ENCODE measurements at places on chromosomes 12 and 14.

DNA sequence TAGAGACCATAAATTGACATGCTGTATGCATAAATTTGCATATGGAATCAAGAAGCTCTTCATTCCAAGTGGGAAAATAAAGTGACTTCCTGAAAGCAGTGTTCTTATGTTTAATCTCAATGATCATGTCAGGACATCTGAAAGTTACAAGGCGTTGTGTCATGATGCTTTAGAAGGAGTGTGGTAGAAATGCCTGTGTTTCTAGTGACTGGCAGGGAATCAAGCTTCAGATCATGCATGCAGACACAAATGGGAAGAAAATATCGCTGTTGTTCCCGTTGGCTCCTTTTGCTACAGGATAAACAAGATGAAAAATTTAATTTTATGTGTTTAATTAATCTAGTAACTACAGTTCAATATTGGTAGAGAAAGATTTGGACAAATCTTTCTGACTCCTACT is 298.1 kb upstream of the SYT1 start:
- no peak for DNase-seq

- DNase-seq: no peak
Observed at GRCh38 chr12:6753772-6754356, 923 bp upstream of the MLF2 start.

GRCh38 chr12:49358483-49359141 is 8.7 kb upstream of the SPATS2 start:
- DNase-seq: no peak

DNA sequence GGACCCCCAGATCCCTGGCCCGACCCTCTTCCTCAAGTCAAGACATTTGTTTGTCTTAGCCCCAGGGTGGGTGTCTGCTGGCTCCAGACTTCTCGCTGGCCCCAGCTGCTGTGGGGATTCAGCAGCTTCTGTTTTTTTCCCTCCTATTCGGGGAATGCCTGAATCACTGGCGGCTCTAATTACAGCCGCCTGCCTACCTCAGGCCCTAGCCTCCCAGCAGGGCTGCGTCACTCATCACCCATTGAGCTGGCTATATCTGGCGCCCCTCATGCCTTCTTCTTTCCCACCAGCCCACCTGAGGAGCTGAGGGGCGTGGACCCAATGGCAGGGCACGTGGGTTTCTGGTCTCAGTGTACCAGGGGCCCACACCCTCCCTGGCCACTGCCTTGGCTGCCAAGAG is 10.1 kb downstream of the KRT80 start:
- no peak for DNase-seq

DNA sequence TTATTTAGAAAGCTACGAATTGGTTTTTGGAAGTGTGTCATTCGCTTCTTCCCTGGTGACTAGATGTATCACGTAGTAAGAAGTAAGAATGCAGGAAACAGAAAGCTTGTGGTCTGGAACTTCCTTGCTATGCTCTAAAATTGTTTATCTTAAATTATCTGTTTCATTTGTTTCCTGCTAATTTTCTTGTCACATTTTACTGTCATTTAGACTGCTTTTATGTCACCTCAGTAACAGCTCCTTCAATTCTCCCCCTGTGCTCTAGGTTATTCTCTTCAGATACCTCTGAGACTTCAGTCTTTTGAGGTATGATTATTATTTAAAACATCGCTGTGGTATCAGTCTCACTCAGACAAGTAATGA is 699 bp upstream of the CD69 start:
- no peak for DNase-seq

DNA sequence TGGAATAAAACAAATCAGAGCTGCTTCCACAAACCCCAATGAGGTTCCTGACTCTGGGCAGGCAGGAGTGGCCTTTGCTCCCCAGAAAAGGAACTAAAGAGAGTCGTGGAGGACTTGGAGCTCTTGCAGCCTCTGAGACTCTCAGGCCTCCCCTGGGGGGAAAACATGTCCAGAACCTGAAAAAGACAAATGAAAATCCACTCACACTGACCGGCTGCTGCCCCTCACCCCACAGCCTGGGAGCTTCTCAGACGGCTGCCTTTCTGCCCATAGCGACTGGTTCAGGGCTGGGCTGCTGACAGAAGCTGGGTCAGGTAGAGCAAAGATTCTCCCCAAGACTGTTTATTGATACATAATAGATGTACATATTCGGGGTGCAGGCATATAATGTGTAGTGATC is 356.0 kb downstream of the ADGRD1 start:
- DNase-seq: no peak

- no peak for DNase-seq
Observed at GRCh38 chr12:32437095-32437515, 37.7 kb downstream of the FGD4 start.

Measured in stimulated activated CD4-positive, alpha-beta T cell treated with anti-CD3 and anti-CD28 coated beads, Interleukin-15, amount 100 ng/mL, for 48 hours (primary cell).